Substantia nigra (tissue), 51 donors: ENCODE measurements at places on chromosomes 13 and 19.

DNA sequence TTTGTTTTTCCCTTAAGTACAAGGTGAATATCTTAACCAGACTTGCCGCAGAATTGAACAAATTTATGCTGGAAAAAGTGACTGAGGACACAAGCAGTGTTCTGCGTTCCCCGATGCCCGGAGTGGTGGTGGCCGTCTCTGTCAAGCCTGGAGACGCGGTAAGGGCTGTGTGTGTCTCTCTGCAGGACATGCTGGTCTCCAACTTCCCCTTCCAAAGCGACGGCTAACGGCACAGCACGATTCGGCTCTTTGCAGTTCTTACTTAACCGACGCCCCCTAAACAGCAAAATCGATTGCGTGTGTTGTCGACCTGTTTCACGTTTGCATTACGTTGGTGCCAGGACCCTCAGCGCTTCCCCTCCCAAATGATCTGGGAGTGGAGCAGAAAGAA, 73.2 kb downstream of the GGACT start:
- no peak for DNase-seq

GRCh38 chr19:6613711-6614110, 22.8 kb upstream of the CD70 start:
- DNase-seq, result no peak

DNA sequence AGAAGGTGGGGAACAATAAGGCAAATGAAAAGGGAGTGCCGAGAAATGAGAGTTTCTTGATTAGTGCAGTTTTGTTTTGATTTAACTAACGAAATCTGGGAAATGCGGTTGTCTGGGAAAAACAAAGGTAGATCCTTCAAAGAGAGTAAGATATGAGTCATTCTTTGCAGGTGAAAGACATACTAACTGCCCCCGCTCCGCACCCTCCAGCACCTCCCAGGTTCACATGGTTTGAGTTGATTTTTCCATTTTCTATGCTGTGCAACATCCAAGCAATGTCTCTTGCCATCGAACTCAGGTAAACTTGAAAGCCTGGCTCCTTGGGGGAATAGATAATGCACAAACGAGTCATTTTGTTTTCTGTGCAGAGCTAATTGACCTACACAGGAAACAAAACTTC, 84.1 kb upstream of the KLF12 start:
- DNase-seq, result no peak

- no peak for DNase-seq
These were observed 74.0 kb downstream of the PDS5B start for GRCh38 chr13:32660227-32660626.

DNA sequence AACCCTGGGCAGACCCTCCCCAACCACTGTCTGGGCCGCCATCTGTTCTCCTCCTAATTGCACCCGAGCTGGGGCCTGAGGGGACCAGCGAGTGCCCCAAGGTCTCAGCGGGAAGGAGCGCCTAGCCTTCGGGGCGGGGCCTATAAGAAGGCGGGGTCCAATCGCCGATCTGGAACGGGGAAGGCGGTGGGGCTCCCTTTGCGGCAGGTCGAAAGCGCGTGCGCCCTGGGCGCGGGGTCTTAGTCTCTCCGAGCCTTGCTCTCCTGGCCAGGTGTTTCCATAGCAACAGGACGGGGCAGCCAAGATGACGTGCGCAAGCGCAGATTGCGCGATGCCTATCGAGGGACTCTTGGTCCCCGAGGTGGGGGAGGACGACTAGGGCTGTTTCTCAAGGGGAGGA, 2.8 kb downstream of the MAST1 start:
- no peak for DNase-seq

DNA sequence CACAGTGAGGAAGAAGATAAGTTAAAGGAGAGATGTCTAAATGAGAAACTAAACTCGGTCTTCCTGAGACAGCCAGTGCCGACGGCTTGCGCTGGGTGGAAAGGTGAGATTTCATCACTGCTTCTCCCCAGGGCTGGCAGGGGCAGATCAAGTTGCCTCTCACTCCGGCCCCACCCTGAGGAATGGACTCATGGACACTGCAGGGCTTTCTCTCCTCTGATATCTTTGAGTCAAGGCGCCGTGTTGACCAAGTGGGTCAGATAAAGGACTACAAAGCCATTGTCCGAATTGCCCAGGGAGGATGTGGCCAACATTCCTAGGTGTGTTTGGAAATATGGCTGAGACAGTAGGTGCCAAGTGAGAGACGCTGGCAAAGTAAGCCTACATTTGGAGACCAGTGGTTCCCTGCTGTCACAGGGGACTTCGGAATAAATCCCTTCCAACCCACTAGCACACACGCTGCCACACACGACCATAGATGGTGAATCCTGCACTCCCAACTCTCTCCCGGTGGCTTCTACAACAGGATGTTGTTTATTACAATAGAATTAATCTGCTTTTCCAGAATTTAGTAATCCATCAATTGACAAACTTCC, 156.5 kb upstream of the TSC22D1 start:
- DNase-seq, result no peak

GRCh38 chr19:42059196-42059595, 10.8 kb downstream of the GRIK5 start:
- no peak for DNase-seq

- DNase-seq, result no peak
These were observed 7.8 kb downstream of the POU2F2 start for GRCh38 chr19:42124386-42124901.

DNA sequence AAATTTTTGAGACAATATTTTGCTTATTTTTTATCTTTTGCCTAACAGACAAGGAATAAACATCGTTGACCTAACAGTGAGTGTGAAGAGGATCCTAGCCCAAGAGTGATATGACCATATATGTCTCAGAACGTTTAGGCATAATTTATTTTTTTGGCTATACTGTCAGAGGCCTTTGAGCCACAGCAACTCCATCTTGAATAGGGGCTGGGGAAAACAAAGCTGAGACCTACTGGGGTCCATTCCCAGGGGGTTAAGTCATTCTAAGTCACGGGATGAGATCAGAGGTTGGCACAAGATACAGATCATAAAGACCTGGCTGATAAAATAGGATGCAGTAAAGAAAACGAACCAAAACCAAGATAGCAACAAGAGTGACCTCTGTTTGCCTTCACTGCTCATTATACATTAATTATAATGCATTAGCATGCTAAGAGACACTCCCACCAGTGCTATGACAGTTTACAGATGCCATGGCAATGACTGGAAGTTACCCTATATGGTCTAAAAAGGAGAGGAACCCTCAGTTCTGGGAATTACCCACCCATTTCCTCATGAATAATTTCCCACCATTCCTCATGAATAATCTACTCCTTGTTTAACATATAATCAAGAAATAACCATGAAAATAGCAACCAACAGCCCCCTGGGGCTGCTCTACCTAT, 510.9 kb upstream of the PCDH9 start:
- no peak for DNase-seq
